ENCODE measurements at places on chromosomes 2 and 18.

GRCh38 chr2:169966454-169966853 is 139.2 kb downstream of the UBR3 start:
- no peak for DNase-seq

DNA sequence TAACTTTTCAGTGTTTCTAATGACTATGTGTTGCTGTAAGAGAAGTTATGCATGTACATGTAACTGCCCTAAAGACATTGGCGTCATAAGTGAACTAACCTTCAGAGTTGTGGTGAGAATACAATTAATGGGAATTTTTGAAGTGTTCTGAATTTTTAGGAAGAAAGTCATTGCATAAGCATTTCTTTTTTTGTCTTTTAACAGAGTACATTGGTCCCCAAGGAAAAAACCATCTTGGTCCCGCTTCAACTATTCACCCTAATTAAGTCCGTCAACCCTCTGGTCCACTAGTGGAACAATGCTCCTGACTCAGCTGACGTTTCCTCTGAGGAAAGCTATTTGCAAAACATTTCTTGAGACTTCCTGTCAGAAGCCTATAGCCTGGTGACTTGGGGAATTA is 41.1 kb upstream of the VIT start:
- no peak for DNase-seq

DNA sequence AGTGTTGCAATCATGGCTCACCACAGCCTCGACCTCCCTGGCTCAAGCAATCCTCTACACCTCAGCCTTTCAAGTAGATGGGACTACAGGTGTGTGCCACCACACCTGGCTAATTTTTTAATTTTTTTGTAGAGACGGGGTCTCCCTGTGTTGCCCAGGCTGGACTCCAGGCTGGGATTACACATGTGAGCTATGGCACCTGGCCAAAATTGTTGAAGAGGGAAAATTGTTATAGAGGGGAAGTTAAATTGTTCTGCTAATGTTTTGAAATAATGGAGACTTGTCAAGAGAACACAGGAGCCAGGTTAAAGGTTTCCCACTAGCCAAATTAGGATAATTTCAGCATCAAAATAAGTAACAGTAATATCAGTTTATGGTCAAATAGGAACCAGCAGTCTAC is 25.1 kb downstream of the PPIG start:
- no peak for DNase-seq

DNA sequence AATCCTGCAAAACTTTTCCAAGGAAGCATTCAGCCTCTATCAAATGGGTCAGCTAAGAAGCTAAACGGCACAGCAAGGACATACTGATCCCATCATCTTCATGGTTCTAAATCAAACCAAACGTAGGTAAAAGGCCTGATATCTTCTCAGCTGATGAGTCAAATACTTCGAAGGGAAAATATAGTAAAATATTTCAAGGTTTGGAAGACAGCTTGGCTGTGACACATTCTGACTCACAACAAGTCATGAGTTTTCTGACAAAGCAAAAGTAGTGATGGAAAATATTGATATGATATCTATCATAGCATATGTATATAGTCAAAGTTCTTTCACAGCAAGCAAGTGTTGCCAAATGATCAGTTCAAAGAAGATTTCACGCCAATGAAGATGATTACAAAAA is 31.5 kb downstream of the DOCK10 start:
- DNase-seq, result no peak

DNA sequence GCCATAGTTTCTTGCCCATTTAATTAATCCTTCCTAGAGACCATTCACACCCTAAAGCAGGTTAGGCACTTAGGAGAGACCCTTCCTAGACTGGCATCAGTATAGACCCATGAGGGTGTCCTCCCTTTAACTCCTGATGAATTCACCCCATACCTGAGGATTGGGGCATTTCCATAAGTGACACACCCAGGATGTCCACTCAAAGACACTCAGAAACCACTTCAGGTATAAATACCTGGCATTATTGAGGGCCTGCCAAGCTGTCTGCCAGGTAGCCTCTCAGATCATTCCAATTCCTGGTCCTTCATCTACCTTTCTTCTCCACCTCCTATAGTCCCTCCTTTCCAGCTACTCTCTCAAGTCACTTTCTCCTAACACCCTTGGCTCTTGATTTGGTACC is 57.5 kb upstream of the SLC14A2 start:
- DNase-seq, result no peak

- DNase-seq, result peak; percentile 75
Observed at GRCh38 chr2:201116115-201116958, at the start of gene CFLAR. Gene CFLAR, plus strand, starts transcription at chr2:201116164. Its CDS starts 13,702 bp downstream, at chr2:201129866.

DNA sequence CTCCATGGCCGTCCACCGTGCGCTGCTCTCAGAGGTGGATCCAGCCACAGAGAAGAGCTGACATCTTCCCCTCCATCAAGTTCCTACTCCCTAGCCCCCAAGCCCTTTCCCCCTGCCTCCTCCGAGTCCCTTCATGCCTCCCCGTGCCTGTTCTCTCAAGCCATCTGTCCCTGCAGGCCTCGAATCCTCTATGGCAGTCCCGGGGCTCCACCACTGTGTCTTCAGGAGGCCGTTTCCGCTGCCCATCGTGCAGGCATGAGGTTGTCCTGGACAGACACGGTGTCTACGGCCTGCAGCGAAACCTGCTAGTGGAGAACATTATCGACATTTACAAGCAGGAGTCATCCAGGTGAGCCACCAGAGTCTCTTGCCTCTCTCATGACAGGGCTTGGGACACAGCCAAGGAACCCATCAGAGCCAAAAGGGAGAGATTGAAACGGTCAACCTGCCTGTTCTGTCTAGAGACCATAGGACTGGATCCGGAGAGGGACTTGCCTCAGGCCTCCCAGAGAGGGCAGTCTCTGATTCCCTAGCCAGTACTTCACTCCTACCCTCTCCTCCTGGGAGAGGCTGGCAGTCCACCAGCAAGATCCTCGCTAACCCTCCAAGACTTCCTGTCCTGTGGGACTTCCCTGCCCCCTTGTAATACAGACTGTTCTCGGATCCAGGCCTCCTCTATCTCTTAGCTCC is 9.7 kb downstream of the UCN start:
- DNase-seq, result no peak

DNA sequence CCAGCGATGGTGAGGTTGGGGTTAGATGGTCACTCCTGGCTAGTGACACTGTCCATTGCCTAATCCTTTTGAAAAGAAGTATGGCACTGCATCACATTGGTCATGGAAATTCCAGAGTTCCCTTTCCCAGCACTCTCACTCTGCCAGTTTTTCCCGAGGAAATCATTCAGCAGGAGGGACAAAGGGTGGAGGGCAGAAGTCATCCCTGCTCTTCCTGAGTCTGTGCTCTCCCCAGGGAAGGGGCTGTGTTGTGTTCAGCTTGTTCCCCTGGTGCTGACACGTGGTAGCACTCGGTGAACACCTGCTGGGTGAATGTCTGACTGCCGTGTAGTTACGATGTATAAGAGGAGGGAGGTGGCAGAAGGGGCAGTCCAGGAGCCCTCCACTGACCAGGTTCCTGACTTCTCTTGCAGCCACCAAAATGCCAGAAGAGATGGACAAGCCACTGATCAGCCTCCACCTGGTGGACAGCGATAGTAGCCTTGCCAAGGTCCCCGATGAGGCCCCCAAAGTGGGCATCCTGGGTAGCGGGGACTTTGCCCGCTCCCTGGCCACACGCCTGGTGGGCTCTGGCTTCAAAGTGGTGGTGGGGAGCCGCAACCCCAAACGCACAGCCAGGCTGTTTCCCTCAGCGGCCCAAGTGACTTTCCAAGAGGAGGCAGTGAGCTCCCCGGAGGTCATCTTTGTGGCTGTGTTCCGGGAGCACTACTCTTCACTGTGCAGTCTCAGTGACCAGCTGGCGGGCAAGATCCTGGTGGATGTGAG is 21.6 kb downstream of the STEAP3 start:
- no peak for DNase-seq

DNA sequence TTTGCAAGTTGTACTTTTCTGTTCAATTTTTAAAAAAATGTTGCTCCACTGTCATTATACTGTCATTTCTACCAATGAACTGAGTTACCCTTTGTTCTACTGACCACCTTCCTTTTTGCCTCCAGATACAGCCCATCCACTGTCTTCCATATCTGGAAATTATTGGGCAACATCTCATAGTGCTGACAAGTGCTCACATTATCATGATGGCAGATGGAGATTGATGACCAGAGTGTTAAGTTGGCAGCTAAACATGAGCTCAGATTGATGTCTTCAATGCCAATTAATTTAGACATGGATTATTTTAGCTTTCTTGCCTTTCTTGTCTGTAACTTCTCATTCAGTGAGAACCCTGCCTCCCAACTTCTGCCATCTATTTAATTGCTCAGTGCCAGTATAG is 76.6 kb downstream of the KIAA1328 start:
- no peak for DNase-seq

GRCh38 chr18:9697121-9697520 is 11.0 kb upstream of the RAB31 start:
- no peak for DNase-seq

DNA sequence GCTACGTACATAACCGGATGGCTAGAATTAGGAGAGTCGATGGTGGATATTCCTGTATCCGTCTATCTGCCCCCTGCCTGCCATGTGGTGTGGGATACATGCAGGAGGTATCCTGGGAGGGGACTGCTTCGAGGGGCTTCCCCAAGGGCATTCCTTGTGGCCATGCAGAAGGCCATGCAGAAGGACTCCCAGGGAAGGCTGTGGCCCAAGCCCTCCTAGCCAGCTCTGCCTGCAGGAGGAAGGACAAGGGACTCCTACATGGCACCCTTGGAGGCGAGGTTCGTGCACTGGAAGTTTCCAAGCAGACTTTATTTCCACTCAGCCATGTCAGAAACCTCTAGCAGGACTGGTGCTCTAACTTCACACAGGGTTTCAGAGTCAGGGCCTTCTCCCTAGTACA is 136.1 kb downstream of the KLHL29 start:
- no peak for DNase-seq

- no peak for DNase-seq
Observed at GRCh38 chr2:8255448-8255800, 426.4 kb upstream of the ID2 start.

- DNase-seq, result peak; percentile 49
Observed at GRCh38 chr2:127106991-127107621, at the start of gene BIN1. Gene BIN1, minus strand, starts transcription at chr2:127107154. Its CDS starts 211 bp downstream, at chr2:127106943.

GRCh38 chr2:227504700-227505099 is 32.7 kb downstream of the AGFG1 start:
- DNase-seq, result no peak

- DNase-seq, result no peak
Observed at GRCh38 chr18:53544917-53545316, 679.6 kb downstream of the MBD2 start.

DNA sequence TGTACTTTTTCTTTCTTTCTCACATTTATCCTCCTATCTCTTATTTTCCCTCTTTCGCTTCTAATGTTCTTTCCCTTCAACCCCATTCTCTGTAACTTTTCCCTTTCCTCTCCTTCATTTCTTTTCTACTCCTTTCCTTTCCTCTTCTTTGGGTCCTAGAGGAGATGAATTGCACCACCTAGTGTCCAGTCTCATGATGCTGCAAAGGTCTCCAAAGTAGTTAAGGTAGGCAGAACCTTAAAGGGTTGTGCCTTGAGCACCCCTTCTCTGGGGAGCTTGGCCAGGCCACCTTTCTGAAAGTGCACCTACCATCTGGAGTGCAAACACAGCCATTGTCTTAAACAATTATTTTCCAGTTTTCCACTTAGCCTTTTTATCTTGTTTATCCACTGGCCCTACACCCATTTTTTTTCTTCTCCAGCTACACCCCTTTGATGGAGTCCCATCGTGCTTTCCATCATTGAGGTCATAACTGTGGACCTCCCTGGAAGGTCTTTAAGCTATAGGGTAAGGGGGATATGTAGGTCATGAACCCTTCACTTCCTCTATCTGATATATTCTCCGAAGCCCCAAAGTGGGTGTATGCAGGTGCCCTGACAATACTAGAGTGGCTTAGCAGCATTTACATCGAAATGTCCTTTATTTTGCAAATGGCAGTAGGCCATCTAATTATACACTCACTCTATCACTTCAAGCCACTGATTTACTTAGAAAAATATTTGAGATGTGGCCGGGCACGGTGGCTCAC is 155.9 kb downstream of the ESCO1 start:
- no peak for DNase-seq

GRCh38 chr2:220198896-220199295 is 571.5 kb downstream of the SLC4A3 start:
- no peak for DNase-seq

GRCh38 chr18:3723554-3723953 is 273.6 kb downstream of the TGIF1 start:
- DNase-seq, result no peak

- no peak for DNase-seq
Observed at GRCh38 chr2:204152616-204153015, 216.1 kb downstream of the ICOS start.

DNA sequence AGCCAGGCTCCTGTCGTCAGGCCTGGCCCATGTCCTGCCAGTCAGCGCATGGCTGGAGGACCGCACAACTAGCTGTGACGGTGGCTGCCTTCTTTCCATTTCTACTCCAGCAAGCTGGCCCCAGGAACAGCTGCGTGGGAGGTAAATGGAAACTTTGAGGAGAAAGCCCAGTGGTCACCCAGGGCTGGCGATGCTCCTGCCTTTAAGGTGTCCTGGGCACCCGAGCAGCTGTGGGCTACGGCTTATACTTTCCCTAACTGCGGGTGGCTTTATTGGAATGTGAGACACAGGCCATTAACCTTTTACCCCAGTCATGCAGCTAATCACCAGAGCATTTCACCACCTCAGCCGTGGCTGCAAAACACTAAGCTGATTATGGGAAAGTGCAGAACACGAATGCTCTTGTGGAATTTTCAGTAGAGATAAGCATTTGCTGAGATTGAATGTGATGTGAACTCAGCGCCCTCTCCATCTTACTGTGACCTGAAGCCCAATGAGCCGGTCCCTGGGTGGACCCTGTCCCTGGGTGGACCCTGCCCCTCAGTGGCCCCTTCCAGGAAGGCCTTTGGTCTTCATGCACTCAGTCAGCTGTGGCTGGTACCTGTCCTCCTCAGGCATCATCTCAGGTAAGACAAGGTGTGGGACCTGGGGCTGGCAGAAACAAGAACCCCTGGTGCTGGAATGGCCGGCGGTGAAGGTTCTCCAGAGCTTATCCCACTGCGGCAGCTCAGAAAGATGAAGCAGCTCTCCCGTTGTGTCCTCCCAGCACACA is 275.4 kb upstream of the HS6ST1 start:
- no peak for DNase-seq

- DNase-seq, result no peak
Observed at GRCh38 chr2:227324642-227324994, 433 bp upstream of the MFF start.

DNA sequence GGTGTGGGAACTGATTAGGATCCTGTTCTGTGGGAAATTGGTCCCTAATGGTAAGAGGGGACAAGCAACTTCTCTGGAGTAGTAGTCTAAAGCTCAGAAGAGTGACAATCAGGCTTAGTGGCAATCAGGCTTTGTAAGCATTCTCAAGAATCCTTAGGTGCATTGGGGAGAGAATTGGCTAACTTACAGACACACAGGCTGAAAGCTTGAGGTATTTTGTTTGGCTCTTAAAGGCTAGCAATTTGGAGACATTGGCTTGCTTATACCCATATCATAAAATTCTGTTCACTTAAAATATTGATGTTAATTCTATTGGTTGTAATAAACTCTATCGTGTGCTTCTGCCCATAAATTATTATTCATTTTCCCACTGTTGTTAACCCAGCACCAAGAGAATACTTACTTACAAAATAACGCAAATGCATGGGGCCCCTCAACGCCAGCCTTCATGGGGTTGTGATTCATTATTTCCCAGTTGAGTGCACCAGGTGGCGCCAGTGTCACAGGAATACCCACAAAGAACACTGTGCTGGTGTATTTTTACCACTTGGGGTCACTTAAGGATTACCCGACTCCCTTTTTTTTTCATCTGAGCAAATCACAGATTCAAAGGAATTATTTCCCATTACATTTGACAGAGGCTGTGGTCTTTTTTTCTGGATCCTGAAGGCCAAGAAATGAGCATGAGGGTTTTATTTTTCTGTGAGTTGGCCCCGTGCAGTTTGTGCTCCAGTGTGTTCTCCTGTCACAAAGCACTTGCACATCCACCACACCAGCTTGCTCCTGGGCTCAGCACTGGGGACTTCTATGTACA is 45.5 kb downstream of the DDX1 start:
- peak; percentile 27 for DNase-seq
